ENCODE measurements at places on chromosomes 3 and 15.

GRCh38 chr3:89000886-89001285, 106.5 kb upstream of the EPHA3 start:
- DNase-seq, result no peak

- DNase-seq, result no peak
Observed at GRCh38 chr3:62833538-62833937, 41.7 kb downstream of the CADPS start.

DNA sequence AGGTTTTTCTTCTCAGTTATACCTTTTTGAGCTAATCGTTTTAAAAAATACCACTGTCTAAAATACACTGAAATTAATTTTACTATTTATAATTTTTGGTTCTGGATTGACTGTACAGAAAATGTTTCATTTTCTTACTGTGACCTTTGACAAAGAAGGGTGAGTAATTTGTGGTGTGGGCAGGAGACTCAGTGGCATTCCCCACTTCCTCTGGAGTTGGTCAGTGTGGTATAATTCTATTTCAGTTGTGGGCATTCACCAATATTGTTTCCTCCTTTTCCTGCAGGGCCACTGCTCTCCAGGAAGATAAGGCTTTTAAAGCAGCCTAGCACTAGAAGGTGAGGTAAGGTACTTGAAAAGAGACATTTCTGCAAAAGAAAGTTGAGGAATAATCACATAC, 6.5 kb downstream of the DAG1 start:
- no peak for DNase-seq

DNA sequence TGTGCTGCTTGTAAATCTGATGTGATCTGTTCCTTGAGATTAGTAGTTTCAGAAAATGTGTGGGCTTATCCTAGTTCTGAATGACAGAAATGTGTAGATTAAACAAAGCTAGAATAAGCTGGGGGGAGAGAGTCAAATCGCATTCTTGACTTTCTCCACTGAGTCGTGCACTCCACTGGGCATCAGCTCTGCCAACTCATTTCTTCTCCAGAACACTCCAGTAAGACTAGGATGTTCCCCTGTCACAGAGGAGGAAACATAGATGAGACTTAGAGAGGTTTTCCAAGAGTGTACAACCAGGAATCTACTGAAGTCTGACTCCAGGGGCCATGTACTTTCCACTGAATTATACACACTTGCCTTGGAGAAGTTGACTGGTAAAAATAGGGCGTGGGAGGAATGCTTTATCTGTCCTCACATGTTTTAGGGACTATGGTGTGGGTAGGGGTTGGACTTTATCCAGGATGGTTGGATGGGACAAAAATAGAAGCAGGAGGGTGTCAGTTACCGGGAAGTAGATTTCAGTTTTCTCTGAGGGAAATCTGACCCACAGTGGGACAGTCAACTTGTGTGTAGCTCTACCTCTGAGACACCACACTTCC, 298.2 kb downstream of the UBE2E2 start:
- DNase-seq, result no peak
